IPS DF 6.9 (cell line): ENCODE measurements at places on chromosomes 4 and X.

GRCh38 chrX:150316564-150316963 is 46.6 kb upstream of the MAMLD1 start:
- DNase-seq: no peak

DNA sequence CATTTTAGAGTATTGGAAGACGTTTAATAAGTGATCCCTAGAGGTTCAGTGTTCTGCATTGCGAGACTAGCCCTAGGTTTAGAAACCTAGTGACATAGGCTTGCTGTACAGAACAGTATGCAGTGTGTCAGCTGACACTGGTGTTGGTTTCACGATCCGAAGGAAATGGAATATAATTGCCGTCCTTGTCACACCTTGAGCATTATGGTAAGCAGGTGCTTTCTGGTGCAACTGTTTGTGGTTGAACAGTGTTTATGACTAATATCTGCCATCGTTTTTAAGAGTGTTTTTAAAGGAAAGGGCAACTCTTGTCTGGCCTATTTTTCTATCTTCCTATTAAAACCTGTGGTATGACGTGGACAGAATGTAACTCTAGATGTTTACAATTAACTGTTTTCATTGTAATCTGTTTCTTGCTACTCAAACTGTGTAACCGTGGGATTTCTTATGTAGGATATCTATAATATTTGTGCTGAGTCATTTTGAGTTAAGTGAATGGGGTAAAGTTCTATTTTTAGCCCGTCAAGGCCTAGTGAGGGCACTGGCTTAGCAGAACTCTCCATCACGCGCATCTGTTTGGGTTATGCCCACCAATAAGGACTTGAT is 53.8 kb upstream of the TBC1D14 start:
- DNase-seq: no peak

DNA sequence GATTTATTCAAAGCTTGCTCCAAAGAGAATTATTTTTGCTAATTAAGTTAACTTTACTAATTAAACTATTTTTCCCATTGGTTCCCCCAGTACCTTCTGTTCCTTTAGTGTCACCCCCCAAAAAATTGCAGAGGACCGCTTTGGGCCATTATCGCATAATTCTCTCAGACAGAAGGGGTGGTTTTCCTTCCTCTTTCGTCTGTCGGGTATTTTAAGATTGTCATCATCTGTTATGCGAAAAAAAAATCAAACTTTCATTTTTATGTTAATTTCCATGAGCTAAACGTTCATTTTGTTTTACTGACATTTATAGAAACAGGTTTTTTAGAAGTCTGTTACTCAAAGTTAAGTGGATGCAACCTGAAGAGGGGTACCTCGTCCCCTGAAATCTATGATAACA is 76.2 kb upstream of the DDX3X start:
- no peak for DNase-seq

- no peak for DNase-seq
Observed at GRCh38 chr4:30854531-30854930, 134.4 kb downstream of the PCDH7 start.

GRCh38 chr4:137510557-137511265 is 21.6 kb downstream of the PCDH18 start:
- DNase-seq: no peak

DNA sequence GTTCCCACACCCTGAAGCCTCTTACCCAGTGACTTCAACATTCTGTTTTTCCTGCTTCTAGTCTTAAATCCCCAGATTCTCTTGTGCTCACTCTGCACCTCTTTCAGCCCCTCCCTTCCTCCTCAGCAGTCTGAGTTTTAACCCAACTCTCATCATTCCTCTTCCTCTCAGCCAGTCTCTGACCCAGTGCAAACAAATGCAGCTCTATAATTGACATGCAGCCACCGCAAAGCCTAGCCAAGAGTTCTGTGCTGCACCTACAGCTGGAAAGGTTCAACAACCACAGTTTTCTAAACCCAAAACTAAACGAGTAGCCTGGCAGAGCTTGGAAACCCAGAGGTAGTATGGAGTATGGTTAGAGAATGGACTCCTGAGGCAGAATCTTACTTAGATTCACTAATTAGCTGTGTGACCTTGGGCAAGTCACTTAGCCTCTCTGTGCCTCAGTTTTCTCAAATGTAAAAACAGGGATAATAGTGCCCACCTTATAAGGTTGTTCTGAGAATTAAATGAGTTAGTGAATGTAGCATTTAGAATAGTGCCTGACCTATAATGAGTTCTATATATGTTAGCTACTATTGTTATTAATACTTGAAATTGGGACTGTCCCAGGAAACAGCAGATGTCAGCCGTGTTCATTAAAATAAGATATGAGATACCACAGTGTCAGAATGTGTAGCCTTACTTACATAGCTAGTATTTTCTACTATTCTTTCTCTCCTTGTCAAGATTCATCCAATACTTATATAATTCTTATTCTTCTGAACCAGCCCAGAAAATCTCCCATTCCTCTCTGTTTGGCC is 3.5 kb downstream of the TMEM154 start:
- no peak for DNase-seq

GRCh38 chr4:4461850-4462249 is 74.9 kb downstream of the NSG1 start:
- DNase-seq: no peak

DNA sequence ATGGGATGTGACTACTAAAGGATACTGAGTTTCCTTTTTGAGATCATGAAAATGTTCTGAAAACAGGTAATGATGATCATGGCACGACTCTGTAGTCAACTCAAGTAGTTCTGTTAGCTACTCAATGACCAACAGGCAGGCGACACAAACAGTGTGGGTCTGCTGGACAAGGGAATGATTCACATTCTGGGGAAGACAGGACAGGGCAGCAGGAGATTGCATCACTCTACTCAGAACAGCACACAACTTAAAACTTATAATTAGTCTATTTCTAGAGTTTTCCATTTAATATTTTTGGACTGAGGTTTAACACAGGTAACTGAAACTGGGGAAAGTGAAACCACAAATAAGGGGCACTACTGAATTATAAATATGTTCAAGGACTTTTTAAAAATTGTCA is 365.2 kb downstream of the PRDM5 start:
- DNase-seq: no peak

DNA sequence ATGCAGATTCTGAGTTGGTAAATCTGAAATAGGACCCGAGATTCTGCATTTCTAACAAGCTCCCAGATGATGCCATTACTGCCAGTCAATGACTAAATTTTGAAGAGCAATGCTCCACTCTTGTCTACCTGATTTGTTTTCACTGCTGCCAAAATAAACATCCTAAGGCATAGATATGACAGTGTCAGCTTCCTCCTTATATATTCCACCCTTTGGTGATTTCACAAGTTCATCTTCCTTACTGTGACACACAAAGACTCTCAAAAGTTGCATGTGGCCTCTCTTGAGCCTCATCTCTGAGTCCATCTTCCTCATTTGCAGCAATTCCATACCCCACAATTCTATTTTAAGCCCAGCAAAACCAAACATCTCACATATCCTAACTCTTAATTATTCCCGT is 110.9 kb downstream of the FBXW7 start:
- DNase-seq: no peak

- peak; percentile 16 for DNase-seq
Observed at GRCh38 chr4:129167640-129168260, 71.8 kb downstream of the C4orf33 start.

- DNase-seq: no peak
Observed at GRCh38 chrX:129000797-129001196, 522.5 kb downstream of the SMARCA1 start.

DNA sequence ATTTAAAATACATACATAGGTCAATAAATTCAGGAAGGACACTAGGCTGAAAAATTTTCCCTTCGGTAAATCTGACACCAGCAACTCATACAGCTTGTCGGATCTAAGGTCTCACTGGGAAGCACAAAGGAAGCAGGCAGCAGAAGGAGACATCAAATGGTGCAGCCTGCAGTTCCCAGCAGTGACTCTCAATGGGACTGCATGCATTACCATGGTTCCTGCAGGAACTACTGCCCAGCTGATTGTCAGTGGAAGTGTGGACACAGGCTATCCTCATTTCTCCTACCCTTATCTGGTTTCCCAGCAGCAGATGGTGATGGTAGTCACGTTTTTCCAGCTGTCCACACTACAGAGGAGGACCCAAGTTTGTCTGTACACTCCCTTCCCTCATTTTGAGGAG is 113.3 kb downstream of the PPP1R2C start:
- DNase-seq: no peak

- DNase-seq: no peak
Observed at GRCh38 chrX:26146024-26146423, 7.9 kb downstream of the MAGEB18 start.

GRCh38 chrX:20056704-20057103 is 60.0 kb downstream of the MAP7D2 start:
- DNase-seq: no peak

DNA sequence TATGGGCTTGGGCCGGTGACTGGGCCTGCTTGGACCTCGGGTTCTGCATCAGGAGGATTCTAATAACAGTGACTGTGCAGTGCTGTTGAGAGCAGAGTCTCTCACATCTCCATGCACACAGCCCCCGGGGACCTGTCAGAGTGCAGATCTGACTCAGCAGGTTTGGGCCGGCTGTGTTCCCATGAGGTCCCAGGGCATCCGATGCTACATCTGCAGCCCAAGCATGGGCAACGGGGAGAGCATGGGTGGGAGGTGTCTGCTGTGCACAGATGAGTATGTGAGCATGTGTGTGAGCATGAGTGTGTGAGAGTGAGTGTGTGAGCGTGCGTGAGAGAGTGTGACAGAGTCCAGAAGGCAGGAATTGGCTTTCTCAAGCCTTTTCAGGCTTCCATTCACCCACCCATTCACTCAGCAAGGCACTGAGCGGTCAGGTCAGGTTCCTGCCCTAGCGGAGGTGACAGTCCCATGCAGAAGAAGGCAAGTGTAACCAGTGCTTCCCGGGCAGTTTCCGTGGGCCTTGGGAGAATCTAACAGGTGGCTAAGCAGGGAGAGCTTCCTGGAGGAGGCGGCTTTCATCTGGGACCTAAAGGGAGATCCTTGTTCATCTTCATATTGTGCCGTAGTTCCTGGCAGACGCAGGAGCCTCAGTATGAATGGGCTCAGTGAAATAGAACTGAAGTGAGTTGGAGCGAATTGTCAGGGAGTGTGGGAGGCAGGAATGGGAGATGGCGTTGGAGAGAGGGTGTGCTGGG is 62.6 kb downstream of the SORCS2 start:
- DNase-seq: no peak

DNA sequence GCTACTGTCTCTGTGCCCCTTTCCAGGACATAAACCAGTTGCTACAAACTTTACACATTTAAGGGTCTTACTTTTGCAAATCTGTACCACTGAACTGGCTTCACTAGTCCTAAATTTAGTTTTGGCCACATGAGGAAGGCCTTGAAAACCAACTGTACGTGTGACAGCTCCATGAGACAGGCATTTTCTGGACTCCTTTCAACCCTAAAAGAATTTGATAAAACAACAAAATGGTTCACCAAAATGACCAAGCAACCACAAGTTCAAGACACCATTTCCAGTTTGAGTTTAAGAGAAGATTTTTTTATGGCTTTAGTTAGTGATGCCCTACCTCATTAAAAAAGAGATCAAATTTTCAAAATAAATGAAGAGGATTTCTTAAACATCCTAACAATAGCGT is 246.4 kb downstream of the ZNF674 start:
- no peak for DNase-seq

GRCh38 chrX:40153345-40154249 is 55.8 kb upstream of the BCOR start:
- DNase-seq: no peak

GRCh38 chr4:147778942-147779341 is 47.1 kb downstream of the ARHGAP10 start:
- no peak for DNase-seq

DNA sequence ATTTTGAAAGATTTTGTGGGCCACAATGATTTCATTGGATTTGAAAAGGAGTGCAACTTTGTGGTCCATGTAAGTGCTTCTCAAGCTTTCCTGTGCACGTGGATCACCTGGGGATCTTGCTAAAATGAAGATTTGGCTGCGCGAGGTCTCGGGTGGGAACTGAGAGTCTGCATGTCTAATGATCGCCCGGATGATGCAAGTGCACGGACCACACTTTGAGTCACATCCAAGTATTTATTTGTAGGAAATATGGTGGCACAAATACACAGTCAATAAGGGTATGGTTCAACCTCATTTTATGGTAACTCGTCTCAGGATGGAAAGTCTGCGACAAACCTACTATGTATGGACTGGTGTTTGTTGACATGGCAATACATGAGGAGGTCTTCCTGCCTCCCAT is 899 bp downstream of the BMX start:
- DNase-seq: no peak

DNA sequence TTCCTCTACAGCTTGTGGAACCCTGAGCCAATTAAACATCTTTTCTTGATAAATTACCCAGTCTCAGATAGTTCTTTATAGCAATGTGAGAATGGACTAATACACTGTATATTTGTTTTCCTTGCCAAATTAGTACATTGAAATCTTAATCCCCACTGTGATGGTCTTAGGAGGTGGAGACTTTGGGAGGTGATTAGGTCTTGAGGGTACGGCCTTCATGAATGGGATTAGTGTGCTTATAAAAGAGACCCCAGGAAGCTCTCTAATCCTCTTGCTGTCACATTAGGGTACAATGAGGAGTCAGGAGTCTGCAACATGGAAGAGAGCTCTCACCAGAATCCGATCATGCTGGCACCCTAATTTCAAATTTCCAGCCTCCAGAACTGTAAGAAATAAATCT is 86.6 kb downstream of the TIGD2 start:
- no peak for DNase-seq

DNA sequence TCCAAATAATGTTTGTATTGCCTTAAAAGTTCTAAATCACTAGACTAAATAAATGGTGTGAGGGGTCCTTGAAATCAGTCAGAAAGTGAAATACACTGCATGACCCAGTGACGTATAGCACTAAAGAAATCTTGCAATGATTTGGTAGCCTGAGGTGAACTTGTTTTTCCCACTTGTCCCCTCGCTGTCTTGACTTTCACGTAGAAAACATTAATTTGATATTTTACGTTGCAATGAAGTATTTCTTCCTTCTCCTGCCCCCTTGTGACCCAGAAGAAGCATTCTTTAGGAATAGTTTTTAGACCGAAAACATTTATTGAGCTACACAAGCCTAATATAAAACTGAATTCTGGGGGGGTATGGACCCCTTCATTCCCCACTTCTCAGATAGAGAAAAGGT is 3.7 kb downstream of the KLB start:
- no peak for DNase-seq

DNA sequence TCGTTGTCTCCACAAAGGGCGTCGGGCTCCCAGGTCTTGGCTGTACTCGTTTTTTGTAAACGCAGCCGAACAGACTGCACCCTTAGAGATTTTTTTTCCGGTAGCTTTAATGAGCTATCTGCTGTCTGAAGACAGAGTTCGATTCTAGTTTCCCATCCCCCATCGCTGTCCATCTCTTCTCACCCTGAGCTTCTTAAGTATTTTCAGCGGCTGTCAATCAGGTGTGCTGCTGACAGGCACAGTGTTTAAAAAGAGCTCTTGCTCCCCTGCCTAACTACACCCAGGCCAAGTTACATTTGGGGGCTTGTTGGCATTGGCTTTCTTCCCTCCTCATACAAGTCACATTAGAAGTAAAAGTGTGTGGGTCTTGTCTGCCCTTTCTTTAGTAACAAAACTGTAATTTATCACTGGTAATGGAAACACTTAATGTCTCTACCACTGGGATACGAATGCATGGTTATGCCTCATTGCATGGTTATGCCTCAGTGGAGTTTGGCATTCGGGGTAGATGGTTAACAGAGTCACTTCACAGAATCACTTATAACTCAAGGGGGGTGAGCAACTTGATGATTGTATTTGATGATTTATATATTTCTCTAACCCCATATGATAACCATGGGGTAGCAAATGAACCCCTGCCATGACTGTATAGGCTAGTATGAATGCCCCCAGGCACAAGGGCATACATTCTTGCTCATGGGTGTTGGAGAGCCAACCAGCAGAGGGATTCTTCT is 1.4 kb upstream of the ARHGAP6 start:
- no peak for DNase-seq

GRCh38 chr4:97987019-97987648 is 156.1 kb downstream of the STPG2 start:
- no peak for DNase-seq
